ENCODE measurements at places on chromosomes 13 and 19. TPM values are rescaled to one million over a fixed set of nuclear protein-coding genes. Genes with fewer than 3 reads are reported as not detected.

GRCh38 chr19:30214651-30215051 is 157.5 kb upstream of the ZNF536 start:
- no peak for DNase-seq

- no peak for DNase-seq
Observed at GRCh38 chr13:88979465-88980175, 1308.4 kb downstream of the SLITRK5 start.

GRCh38 chr19:4795400-4795799 is 3.9 kb downstream of the FEM1A start:
- no peak for DNase-seq

GRCh38 chr13:105642511-105642958 is 892.9 kb downstream of the EFNB2 start:
- DNase-seq = no peak

NTF4 gene
- 5.9 TPM for polyA plus RNA-seq

GRCh38 chr19:52936151-52936953 is 13.1 kb upstream of the ZNF888 start:
- no peak for DNase-seq

Data from left renal pelvis (tissue), 4 donors.